ENCODE measurements at places on chromosomes 12 and 14.

GRCh38 chr12:108241986-108242703 lies 97.0 kb downstream of the CMKLR1 start:
- DNase-seq, result no peak

GRCh38 chr14:89164168-89165073 lies 252.6 kb downstream of the FOXN3 start:
- DNase-seq, result peak; percentile 72

DNA sequence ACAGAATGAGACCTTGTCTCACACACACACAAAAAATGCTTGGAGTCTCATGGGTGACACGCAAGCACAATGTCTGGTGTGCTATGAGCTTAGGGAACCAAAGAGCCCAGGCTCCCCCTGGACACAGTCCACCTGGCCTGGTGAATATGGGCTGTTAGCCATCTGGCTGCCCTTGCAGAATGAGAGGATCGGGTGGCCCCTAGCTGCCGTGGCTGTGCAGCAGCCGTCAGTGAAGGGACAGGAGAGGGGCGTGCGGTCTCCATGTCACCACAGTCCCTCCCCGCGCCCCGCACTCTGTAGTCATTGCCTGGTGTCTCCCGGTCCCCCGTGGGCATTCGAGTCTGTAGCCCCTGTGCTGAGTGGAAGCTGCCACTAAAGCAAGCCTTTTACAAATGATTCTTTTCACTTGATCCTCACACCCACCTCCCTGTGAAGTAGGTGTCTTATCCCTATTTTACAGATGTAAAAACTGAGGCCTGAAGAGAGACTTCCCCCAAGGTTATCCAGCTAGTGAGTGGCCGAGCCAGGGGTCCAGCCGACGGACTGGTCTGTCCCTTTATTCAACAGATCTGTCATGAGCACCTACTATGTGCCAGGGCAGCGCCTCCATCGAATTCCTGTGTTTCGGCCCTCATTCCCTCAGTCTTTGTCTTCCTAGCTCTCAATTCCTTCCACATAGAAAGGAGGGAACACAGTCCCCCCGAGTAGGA lies 18.8 kb downstream of the MVK start:
- no peak for DNase-seq

- DNase-seq, result peak; percentile 58
These were observed 539 bp upstream of the HMGA2 start for GRCh38 chr12:65823513-65824375.

DNA sequence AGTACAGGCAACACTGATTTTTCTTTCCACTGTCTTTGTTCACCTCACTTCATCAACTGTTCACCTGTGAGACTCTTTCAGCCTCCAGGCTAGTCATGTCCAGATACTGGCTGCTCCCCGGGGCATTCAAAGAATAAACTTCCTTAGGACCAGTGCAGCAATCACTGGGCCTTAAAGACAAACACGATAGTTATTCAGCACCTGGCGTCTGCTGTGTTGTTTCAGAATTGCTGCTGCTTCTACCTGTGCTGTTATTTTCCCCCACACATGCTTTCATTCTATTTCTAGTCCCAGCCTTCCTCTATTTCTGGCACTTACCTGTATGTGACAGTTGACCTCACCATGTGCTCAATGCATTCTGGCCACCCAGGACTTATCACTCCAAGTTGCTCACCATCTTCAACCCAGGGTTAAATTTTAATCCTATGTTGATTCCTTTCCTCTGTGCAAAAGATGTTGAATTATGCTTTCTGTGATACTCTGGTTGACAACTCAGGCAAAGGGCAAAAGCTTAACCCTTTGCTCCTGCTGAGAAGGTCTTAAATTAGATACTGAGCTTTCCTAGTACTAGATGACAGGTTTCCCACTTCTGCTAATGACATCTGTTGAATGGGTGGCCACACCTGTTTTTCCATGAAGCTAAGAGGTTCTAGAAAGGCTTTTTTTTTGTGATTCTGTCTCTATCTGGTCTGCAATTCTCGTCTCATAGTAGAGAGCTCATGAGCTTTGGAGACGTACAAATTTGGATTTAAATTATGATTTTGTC lies 41.4 kb downstream of the PTPRQ start:
- no peak for DNase-seq

- DNase-seq, result no peak
These were observed 72.8 kb downstream of the IRF2BPL start for GRCh38 chr14:76955575-76956315.

DNA sequence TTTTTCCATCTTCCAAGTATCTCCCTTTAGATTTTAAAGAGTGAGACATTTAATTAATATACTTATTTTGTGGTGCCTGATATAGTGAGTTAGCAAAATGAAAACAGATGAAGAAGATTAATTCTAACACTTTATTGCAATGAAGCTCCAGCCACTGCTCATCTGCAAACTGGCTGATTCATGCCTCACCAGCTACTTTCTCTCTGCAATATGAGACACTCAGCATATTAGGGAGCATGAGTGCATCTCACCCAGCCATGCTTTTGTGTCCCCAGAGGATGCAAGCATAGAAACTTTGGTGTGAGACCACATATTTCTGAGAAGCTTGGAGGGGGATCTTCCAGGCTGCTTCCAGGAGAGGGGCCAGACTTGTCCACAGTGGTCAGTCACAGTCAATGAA lies 148.6 kb downstream of the BMP4 start:
- DNase-seq, result no peak

DNA sequence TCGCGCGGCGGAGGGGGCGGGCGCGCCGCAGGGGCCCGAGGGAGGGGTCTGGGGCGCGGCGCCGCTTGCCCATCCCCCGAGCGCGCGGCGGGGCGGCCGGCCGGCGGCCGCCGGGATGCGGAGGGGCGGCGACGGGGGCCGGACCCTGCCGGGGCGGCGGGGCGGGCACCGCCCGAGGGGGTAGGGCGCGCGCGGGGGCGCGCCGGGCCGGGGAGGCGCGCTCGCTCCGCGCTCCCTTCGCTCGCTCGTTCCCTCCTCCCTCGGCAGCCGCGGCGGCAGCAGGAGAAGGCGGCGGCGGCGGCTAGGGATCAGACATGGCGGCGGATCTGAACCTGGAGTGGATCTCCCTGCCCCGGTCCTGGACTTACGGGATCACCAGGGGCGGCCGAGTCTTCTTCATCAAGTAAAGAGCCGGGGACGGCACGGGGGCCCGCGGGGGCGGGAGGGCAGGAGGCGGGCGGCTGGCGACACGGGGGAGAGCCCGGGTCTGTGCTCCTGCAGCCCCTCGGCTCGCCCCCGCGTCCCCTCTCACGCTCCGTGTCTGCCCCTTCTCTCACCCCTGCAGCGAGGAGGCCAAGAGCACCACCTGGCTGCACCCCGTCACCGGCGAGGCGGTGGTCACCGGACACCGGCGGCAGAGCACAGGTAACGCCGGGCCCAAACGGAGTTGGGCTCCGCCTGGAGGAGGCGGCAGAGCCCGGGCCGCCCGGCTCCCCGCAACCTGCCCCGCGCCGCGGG lies at the start of gene PLEKHA5:
PLEKHA5 (plus strand) TSS at position 248 of the 738 bp plus-strand sequence; CDS start at position 315, 67 bp downstream.
- DNase-seq, result peak; percentile 72

DNA sequence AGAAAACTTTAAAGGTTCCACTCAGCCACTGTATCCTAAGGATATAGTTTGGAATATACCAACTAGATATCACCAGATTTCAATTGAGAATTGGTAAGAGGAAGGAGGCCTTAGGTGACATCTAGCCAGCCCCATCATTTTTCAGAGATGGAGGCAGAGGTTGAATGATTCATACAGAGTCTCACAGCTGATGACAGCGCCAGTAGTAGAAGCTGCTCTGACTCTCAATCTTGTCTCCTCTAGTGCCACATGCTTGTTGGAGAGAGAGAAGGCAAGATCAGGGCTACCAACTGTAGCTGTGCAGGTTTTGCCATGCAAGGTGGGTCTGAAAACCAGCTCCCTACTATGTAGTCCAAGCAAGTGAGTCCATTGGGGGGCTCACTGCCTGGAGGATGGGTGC lies 6.1 kb downstream of the FRMD6 start:
- DNase-seq, result no peak

GRCh38 chr14:76040704-76041103 lies 55.1 kb downstream of the IFT43 start:
- no peak for DNase-seq

GRCh38 chr14:34227834-34228649 lies 234.0 kb downstream of the SPTSSA start:
- DNase-seq, result peak; percentile 62

GRCh38 chr12:27781680-27782079 lies 1.6 kb upstream of the MANSC4 start:
- no peak for DNase-seq

DNA sequence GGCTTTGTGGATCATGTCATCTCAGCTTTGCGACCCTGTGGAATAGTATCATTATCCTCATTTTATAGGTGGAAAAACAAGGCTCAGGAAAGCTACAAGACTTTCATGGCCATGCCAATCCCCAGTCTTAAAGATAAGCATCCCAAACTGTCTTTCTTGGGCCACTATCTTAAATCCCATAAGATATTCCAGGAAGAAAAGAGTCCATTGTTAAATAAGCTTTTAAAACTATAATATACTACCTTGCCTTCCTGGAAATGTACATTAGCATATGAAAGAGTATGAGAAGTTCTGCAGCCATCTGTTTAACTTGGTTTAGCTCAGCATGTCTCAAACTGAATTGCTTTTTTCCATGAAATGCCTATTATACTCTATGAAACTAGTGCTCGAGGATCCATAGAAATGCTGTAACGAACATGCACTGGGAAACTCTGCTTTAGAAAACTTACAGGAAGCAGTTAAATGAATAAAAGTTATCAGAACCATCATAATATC lies 77.1 kb downstream of the B4GALNT3 start:
- no peak for DNase-seq

DNA sequence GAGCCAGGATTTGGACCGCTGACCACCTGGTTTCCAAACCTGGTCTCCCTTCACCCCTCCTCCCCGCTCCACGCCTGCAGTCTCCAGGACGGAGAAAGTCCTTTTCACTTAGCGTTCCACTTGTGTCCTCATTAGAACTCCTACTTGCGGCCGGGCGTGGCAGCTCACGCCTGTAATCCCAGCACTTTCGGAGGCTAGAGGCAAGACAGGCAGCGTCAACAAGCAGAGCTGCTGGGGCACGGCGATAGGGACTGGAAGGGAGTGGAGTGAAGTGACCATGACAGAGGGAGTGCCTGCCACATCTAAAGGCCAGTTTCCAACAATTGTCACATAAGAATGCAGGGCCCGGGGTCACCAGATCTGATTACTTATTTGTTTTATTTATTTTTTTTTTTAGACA lies 132.5 kb upstream of the NCOR2 start:
- no peak for DNase-seq

DNA sequence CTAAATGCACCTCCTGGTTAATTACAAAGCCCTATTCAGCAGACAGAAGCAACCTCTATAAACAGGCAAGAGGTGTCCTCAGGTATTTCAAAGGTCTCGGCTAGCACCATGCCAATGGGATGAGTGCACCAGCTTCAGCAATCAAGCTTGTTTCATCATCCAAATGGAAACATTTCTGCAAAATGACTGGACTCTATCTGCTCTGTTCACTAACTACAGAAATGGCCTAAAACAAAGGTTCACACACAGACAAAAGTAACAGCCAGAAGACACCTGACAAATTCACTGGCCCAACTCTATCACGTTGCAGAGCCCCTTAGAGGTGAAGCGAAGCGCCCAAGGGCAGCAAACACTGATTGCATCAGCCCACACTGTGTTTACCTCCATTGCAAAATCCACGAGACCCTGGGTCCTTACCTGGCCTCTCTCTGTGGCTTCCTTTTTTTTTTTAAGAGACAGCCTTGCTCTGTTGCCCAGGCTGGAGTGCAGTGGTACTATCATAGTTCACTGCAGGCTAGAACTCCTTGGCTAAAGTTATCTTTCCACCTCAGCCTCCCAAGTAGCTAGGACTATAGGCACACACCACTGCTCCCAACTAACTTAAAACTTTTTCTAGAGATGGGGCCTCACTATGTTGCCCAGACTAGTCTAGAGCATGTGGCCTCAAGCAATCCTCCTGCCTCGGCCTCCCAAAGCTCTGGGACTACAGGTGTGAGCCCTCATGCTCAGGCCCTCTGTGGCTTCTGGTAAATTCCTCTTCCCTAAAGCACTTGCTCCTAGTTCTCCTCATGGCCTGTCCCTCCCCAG lies 8.5 kb upstream of the SYNE3 start:
- no peak for DNase-seq

- DNase-seq, result no peak
These were observed 17.7 kb upstream of the MDM2 start for GRCh38 chr12:68790081-68790951.

GRCh38 chr12:77723308-77723707 lies 107.4 kb upstream of the NAV3 start:
- DNase-seq, result no peak

- DNase-seq, result no peak
These were observed 20.2 kb downstream of the TMEM106C start for GRCh38 chr12:47983541-47984115.

DNA sequence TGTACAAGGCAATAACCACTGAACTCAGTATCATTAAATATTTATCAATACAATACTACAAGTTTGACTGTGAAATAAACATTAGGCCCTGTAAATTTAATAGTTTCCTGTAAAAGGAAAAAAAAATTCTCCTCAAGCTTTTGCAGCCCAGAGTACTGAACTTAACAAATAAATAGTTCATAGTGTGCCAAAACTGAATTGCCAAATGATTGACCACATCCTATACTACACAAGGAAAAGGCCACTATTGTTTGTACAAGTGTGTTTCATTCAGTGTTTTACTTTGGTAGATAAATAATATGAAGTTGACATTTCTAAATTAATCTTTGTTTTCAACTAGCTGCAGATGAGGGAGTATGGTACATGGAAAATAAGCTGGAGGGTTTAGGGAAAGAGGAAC lies 379.6 kb downstream of the FLRT2 start:
- no peak for DNase-seq

DNA sequence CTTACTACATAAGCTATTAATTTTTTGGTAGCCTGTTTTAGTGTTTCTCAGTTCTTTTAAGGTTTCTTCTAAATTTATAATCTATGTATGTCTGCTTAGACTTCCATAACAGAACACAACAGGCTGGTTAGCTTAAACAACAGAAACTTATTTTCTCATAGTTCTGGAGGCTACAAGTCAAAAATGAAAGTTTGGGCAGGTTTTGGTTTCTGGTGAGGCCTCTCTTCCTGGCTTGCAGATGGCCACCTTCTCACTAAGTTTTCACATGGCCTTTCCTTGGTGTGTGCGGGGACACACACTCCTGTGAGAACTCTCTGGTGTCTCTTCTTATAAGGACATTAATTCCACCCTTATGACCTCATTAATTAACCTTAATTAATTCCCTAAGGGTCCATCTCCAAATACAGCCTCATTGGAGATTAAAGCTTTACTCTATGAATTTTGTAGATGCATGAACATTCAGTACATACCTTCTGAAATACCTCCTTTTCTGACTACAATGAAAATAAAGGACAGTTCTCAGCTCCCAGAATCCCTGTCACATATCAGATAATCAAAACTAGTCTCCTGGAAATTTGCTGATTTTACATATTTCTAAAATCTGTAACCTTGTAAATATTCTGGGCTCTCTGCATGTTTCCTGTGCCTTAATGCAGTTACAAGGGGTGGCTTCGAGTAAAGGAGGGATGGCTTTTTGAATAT lies 23.2 kb upstream of the BMAL2 start:
- no peak for DNase-seq

All from liver (tissue), 10 donors.